ENCODE measurements at places on chromosomes 5 and 9.

DNA sequence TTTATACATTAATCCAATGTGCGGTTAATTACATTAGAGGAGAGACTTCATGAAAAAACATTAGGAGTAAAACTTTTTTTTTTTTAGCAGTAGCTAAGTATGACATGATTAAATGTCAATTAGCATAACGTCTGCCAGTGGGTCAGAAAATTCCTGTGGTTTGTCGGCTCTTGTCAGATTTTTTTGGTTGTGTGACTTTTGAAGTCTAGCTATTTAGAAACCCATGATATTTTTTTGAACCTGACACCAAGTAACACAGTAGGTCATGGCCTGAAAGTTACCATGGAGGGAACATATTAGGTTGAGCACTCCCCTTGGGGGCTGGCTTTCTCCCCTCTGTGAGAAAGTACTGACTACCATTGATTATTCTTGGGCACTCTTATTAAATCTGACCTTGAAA lies 84.8 kb upstream of the ALDH1A1 start:
- DNase-seq = no peak

DNA sequence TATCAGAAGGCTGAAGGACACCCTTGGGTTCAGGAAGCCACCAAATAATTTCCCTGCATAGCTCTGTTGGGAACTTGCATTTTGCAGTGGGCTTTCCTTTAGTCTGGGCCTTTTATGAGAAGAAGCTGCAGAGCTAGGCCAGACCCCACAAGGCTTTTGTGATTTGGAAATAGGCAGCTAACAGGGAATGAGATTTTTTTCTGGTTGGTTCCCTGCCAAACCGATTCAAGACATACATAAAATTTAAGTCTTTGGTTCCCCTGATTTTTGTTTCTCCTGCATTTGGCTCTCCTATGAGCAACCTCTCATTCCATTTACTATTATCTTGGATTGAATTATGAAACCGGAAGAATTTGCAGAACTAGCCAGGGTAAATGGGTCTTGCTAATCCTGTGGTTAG lies 81.5 kb upstream of the PTCH1 start:
- no peak for DNase-seq

- DNase-seq = no peak
Observed at GRCh38 chr5:1354576-1354975, 9.7 kb upstream of the CLPTM1L start.

GRCh38 chr5:42121401-42121800 lies 196.3 kb downstream of the FBXO4 start:
- DNase-seq = no peak

DNA sequence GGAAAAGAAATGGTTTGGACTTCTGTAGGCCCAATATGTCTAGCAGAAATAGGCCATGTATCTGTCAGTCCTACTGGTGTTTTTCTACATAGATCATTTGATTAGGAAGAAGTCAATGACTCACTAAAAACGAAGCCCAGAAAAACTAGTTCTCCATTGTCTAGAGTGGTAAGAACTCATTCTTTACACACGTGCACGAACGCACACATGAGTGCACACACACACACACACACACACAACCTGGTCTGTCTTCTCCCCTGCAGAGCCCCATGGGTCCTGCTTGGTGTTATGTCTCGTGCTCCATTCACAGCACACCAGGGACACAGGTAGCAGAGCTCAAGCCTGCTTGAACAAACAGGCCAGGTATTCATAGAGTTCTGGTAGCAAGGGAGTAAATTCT lies 14.9 kb upstream of the FCN1 start:
- DNase-seq = no peak

DNA sequence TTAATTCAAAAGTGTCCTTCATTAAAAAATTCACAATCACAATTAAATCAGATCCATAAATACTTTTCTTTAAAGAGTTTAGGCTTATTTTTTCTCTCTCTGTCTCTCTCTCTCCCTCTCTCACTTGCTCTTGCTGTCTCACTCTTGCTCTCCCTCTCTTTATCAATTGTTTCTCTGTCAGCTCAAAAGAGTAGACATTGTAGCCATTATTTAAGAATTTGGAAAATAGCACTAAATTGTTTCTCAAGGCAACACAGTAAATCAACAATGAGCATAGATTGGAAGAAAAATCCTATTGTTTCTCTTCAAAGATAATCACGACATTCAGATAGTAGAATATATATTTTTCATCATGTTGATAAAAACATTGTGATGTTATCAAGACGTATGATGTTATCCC lies 1114.0 kb downstream of the PTPRD start:
- no peak for DNase-seq

DNA sequence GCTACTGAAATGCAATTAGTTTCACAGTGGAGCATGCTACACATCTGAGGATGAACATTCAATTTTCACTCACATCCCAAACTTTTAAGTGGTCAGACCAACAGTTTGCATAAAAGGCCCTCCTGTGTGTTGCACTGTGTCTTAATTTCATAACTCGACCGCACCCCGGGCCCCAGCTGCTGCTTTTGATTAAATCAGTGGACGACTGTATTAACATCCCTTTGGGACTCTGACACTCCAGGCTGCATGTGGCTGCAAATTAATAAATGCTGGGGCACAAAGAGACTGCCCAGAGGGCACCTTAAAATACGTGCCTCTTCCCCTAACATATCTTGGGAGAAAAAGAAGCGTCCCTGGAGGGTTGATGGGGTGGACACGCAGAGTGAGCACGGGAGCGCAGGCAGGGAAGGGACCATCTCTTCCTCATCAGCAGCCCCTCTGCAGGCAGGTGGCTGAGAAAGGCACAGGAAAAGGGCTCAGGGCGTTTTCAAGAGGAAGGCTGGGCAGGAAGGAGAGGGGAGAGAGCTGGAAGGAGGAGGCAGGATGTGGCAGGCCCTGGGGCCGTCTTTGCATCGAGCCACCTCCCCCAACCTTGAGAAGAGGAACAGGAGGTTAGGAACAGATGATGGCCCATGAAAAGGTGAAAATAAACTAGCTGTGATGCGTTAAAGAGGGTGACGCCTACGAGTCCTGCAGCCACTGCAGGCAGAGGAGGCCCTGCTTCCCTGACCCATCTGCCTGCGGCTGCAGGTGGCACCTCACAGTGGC lies 18.6 kb downstream of the MED10 start:
- DNase-seq = no peak

DNA sequence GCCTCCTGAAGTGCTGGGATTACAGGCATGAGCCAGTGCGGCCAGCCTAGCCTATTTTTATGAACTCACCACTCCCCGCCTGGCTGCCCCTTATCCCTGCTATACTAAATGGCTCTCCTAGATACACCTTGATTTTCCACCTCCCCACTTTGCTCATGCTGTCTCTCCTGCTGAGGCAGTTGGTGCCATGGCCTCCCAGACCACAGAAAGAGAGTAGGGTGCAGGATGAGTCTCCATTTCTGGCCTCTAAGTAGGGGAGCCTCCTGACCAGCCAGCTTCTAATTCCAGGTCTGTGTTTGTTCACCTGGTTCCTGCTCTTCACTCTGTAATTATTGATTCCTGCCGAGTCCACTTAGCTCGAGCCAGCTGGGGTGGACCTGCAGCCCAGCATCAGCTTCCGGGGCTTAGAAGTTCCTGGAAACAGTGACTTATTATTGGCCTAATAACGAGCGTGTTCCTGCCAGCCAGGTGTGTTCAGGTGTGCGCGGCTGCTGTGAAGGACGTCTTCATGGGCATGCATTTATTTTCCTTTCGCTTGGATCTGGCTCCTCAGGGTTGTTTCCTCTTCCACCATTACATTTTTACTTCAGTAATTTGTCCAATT lies 34.0 kb downstream of the ZNF618 start:
- no peak for DNase-seq

- no peak for DNase-seq
Observed at GRCh38 chr5:114113604-114114003, 248.3 kb upstream of the KCNN2 start.
